ENCODE measurements at places on chromosomes 4 and X. TPM values are rescaled to one million over a fixed set of nuclear protein-coding genes. Genes with fewer than 3 reads are reported as not detected.

- no peaks in the 10 kb centered on the region for H3K36me3 ChIP-seq
- no peaks in the 10 kb centered on the region for H3K4me1 ChIP-seq
These were observed 49.0 kb upstream of the WDR17 start for GRCh38 chr4:176016601-176017000.

The NDNF gene
- not detected for total RNA-seq

DNA sequence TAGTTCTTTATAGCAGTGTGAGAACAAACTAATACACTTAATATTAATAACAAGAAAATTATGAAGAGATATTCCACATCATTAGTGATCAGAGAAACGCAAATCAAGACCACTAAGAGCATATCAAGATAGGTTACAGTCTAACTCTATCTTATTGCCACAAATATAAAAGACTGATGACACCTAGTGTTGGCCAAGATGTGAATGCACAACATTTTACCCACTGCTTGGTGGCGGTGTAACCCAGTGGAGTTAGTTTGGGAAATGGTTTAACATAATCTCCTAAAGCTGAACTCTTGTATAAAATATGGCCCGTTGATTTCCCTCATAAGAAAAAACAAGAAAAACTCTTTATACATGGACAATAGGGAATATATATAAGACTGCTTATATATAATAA lies 92.4 kb downstream of the SLITRK2 start:
- peak; percentile 4 for DNase-seq
- no peaks in the 10 kb centered on the region for H3K36me3 ChIP-seq
- no peak overlapping the region for H3K27ac ChIP-seq
- H3K4me3 ChIP-seq: no peak overlapping the region
- H3K4me1 ChIP-seq: no peaks in the 10 kb centered on the region

The ATP1B4 gene
- total RNA-seq: not detected

- H3K27ac ChIP-seq: no peak overlapping the region
- H3K4me3 ChIP-seq: no peak overlapping the region
- no peaks in the 10 kb centered on the region for H3K27me3 ChIP-seq
- no peaks in the 10 kb centered on the region for H3K4me1 ChIP-seq
These were observed 42.3 kb downstream of the AFF2 start for GRCh38 chrX:148542481-148543255.

- H3K36me3 ChIP-seq: no peaks in the 10 kb centered on the region
- no peak overlapping the region for H3K4me3 ChIP-seq
- H3K27me3 ChIP-seq: peaks cover 64% of the 10 kb centered on the region
- no peak for DNase-seq
- no peaks in the 10 kb centered on the region for H3K4me1 ChIP-seq
These were observed 292.6 kb downstream of the FBXO8 start for GRCh38 chr4:173990869-173991210.

The DDX53 gene
- not detected for total RNA-seq

The NEIL3 gene
- total RNA-seq: 10.2 TPM

DNA sequence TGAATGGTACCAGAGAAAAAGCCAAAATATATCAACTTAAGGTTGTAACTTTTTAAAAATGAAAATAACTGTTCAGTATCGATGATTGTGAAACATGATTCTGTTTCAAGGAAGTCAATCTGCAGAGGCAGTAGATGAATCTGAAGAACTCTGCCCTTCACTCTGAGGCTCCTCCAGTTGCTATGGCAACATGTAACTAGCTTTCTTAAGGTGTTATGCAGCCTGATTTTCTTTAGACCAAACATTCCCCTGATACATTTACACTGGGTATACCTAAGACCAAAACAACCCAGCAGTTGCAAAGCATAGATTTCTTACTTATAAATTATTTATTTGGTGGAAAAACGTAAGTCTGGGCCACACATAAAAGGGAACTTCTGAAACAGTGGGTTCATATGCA lies 133.6 kb upstream of the RASGEF1B start:
- H3K27ac ChIP-seq: no peak overlapping the region
- H3K4me3 ChIP-seq: no peak overlapping the region
- DNase-seq: no peak
- peaks cover 21% of the 10 kb centered on the region for H3K4me1 ChIP-seq

- H3K27ac ChIP-seq: no peak overlapping the region
- H3K27me3 ChIP-seq: no peaks in the 10 kb centered on the region
- no peak for DNase-seq
- no peak overlapping the region for H3K4me3 ChIP-seq
- no peaks in the 10 kb centered on the region for H3K36me3 ChIP-seq
These were observed 86.9 kb downstream of the CHRNA9 start for GRCh38 chr4:40421839-40422708.

DNA sequence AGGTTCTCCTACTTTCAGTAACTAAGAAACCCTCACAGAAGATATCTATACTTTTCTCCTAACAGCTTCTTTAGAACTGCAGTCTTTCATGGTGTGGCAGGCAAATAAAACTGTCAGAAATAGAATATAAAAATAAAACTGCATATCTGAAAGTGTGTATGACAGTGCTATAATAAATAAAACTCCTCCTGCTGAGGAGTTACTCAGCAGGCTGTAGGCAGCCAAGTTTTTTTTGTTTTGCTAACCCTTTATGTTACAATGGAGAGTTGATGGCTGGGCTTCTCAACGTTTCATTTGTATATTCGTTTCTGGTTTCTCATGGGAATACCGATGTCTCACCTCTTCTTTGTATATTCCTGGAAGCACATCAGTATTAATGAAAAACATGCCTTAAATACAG lies 18.2 kb upstream of the UGT2B10 start:
- no peak for DNase-seq
- H3K36me3 ChIP-seq: no peaks in the 10 kb centered on the region
- no peak overlapping the region for H3K27ac ChIP-seq
- H3K4me1 ChIP-seq: no peaks in the 10 kb centered on the region
- no peaks in the 10 kb centered on the region for H3K27me3 ChIP-seq

- H3K36me3 ChIP-seq: peaks cover 56% of the 10 kb centered on the region
- no peak for DNase-seq
- no peak overlapping the region for H3K4me3 ChIP-seq
- H3K27ac ChIP-seq: no peak overlapping the region
- no peaks in the 10 kb centered on the region for H3K27me3 ChIP-seq
These were observed 81.7 kb downstream of the CBR4 start for GRCh38 chr4:168928346-168928745.

DNA sequence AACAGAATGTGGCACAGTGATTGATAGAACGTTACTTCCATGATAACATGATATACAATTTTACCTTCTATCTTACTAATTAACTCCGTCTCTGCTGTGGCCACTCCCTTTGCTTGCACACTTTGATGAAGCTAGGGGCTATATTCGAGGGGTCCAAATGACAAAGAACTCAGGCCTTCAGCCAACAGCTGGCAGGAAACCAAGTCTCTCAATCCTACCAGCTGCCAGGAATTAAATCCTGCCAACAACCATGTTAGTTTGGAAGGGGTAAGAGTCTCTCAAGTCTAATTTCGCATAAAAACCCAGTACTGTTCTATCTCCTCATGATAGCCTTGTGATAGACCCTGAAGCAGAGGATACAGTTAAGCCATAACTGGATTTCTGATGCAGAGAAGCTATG lies 1122.9 kb upstream of the PCDH10 start:
- H3K27me3 ChIP-seq: no peaks in the 10 kb centered on the region
- no peak overlapping the region for H3K4me3 ChIP-seq
- H3K36me3 ChIP-seq: no peaks in the 10 kb centered on the region
- no peaks in the 10 kb centered on the region for H3K4me1 ChIP-seq
- no peak overlapping the region for H3K27ac ChIP-seq
- DNase-seq: no peak

DNA sequence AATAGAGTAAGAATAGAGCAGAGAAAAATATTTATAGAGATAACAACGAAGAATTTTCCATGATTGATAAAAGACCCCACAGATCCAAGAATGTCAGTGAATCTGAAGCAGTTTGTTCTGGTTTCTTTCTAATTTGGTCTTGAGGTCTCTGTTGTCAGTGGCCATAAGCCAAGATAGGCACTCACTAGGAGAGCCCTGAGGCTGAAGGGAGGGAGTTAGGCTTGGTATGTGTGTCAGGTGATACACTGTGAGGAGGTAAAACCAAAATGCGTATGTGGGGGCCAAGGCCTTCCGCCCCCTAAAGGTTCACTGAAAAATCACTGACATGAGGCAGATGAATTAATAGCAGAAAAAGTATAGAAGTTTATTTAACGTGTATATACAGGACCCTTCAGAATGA lies 382.3 kb upstream of the HTR2C start:
- no peak overlapping the region for H3K4me3 ChIP-seq
- H3K4me1 ChIP-seq: no peaks in the 10 kb centered on the region
- no peak for DNase-seq

The OTC gene
- not detected for total RNA-seq

- H3K4me1 ChIP-seq: peaks cover 4% of the 10 kb centered on the region
- no peak overlapping the region for H3K4me3 ChIP-seq
- H3K36me3 ChIP-seq: no peaks in the 10 kb centered on the region
- DNase-seq: no peak
These were observed 29.6 kb downstream of the DOCK11 start for GRCh38 chrX:118525174-118525730.

GRCh38 chr4:45846016-45846415 lies 277.8 kb downstream of the GABRG1 start:
- H3K27ac ChIP-seq: no peak overlapping the region
- DNase-seq: no peak
- no peaks in the 10 kb centered on the region for H3K4me1 ChIP-seq
- H3K36me3 ChIP-seq: no peaks in the 10 kb centered on the region
- no peaks in the 10 kb centered on the region for H3K27me3 ChIP-seq

DNA sequence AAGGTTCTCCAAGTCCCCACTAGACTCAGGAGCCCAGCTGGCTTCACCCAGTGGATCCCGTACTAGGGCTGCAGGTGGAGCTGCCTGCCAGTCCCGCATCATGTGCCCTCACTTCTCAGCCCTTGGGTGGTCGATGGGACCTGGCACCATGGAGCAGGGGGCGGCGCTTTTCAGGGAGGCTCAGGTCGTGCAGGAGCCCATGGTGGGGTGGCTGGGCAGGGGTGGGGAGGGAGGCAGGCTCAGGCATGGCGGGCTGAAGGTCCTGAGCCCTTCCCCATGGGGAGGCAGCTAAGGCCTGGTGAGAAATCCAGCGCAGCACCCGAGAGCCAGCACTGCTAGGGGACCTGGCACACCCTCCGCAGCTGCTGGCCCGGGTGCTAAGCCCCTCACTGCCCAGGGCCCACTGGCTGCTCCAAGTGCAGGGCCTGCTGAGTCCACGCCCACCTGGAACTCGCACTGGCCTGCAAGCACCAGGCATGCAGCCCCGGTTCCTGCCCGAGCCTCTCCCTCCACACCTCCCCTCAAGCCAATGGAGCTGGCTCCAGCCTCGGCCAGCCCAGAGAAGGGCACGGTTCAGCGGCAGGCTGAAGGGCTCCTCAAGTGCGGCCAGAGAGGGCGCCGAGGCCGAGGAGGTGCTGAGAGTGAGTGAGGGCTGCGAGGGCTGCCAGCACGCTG lies 72.7 kb upstream of the SLIT2 start:
- no peaks in the 10 kb centered on the region for H3K36me3 ChIP-seq
- no peak for DNase-seq
- no peak overlapping the region for H3K4me3 ChIP-seq
- no peaks in the 10 kb centered on the region for H3K4me1 ChIP-seq
- H3K27ac ChIP-seq: no peak overlapping the region

GRCh38 chr4:173834151-173834550 lies 304.1 kb upstream of the HAND2 start:
- no peaks in the 10 kb centered on the region for H3K36me3 ChIP-seq
- H3K27me3 ChIP-seq: peaks cover 5% of the 10 kb centered on the region

DNA sequence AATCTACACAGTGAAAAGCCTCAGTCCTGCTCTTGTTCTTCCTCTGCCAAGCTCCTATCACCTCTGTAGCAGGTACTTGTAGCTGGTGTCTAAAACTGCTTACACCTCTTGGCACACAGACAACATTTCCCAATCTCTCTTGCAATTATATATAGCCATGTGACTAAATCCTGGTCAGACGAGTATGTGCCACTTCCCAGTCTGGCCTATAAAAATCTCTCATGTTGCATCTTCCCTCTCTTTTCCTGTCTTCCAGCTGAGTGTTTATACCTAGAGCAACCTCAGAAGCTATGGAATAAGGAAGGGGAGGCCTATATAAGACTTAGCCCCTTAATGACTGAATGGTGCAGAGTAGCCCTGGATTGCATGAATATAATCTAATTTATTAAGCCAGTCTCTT lies 105.8 kb downstream of the RNF150 start:
- DNase-seq: peak; percentile 38
- H3K4me3 ChIP-seq: no peak overlapping the region
- H3K4me1 ChIP-seq: no peaks in the 10 kb centered on the region
- no peaks in the 10 kb centered on the region for H3K36me3 ChIP-seq

- no peaks in the 10 kb centered on the region for H3K4me1 ChIP-seq
- H3K27ac ChIP-seq: no peak overlapping the region
- DNase-seq: no peak
- H3K36me3 ChIP-seq: no peaks in the 10 kb centered on the region
- no peaks in the 10 kb centered on the region for H3K27me3 ChIP-seq
These were observed 149.3 kb downstream of the RASL11B start for GRCh38 chr4:53011259-53011905.

The CYTL1 gene
- total RNA-seq: not detected

DNA sequence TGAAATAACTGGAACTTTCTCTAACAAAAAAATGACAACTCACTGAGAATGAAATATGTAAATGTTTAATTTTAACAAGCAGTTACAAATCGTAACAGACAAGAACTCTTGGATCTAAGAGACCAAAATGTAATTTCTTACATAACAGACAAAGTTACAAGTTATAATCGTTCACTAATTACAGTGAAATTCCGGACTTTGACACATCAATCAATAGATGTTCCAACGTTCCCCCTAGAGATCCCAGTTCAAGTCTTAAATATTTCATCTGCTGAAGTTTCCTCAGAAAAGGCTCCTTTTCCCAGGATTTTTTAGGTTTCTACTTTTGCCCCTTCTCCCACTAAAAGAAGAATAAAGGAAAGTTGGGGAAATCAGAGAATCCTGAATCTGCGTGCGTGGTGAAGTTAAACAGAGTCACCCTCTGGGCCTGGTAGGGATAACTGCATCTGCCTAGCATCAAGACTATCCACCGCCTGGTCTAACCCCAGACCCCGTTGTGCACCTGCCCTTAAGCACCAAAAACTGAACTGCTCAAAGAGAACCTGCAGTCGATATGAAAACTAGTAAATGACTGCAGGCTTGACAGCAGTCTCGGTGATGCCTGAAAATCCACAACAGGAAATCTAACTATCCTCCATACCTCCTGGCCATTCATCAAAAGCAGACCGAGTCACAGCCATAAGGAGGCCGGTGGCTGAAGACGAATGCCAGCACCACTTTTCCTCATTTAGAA lies 2.3 kb downstream of the IRF2 start:
- peak; percentile 22 for DNase-seq
- peak overlapping the region; percentile 74 for H3K4me3 ChIP-seq
- peaks cover 16% of the 10 kb centered on the region for H3K4me1 ChIP-seq
- H3K27ac ChIP-seq: peak overlapping the region; percentile 55

- H3K27me3 ChIP-seq: no peaks in the 10 kb centered on the region
- H3K27ac ChIP-seq: no peak overlapping the region
- peak; percentile 74 for DNase-seq
These were observed 64.0 kb upstream of the FGF13 start for GRCh38 chrX:138775517-138775916.

GRCh38 chr4:158710814-158711213 lies 12.4 kb downstream of the PPID start:
- DNase-seq: peak; percentile 19
- no peaks in the 10 kb centered on the region for H3K4me1 ChIP-seq
- H3K36me3 ChIP-seq: peaks cover 55% of the 10 kb centered on the region
- no peak overlapping the region for H3K4me3 ChIP-seq

GRCh38 chr4:152676052-152676854 lies 3.5 kb downstream of the TMEM154 start:
- no peaks in the 10 kb centered on the region for H3K36me3 ChIP-seq
- no peak overlapping the region for H3K4me3 ChIP-seq
- peaks cover 29% of the 10 kb centered on the region for H3K4me1 ChIP-seq
- H3K27me3 ChIP-seq: no peaks in the 10 kb centered on the region
- no peak overlapping the region for H3K27ac ChIP-seq
